Activated naive CD4-positive, alpha-beta T cell treated with anti-CD3 and anti-CD28 coated beads, Interleukin-2, amount 50 U/mL, for 72 hours (primary cell): ENCODE measurements at places on chromosomes 12 and 14.
A peak's percentile ranks its signal among the peaks of the same experiment; 100 is the strongest.

GRCh38 chr12:72304751-72305150 is 32.6 kb downstream of the TRHDE start:
- no peak for DNase-seq

- no peak for DNase-seq
These were observed 137.6 kb upstream of the MAX start for GRCh38 chr14:65239938-65240296.

- no peak for DNase-seq
These were observed 38.6 kb upstream of the PIK3C2G start for GRCh38 chr12:18222699-18223098.

DNA sequence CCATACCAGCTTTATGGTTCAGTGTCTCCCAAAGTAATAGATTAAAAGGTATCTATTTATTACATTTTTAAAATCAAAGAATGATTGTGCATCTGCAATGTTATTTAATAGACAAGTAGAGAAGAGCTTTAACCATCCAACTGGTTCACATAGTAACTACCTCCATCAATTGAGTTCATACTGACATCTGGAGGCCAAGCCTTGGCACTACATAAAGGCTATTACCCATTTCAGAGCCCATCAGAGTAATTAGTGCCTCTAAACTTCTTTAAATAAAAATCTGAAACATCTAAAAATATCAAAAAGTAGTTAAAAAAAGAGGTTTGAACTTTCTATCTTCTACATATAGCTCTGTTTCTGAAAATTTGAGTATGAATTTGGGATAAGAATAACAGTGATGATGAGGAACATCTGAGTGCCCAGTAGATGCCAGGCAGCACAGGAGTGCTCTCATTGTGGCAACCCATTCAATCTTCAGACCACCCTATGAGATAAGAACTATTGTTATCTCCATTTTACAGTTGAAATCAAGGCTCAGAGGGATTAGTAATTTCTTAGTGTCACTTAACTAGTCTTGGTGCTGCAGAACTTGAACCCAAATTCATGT is 132.9 kb upstream of the DAAM1 start:
- DNase-seq, result peak; percentile 13

GRCh38 chr14:23207146-23207540 is 23.7 kb upstream of the SLC7A8 start:
- no peak for DNase-seq

- DNase-seq, result no peak
These were observed 3.4 kb downstream of the SLC22A17 start for GRCh38 chr14:23349156-23349845.

DNA sequence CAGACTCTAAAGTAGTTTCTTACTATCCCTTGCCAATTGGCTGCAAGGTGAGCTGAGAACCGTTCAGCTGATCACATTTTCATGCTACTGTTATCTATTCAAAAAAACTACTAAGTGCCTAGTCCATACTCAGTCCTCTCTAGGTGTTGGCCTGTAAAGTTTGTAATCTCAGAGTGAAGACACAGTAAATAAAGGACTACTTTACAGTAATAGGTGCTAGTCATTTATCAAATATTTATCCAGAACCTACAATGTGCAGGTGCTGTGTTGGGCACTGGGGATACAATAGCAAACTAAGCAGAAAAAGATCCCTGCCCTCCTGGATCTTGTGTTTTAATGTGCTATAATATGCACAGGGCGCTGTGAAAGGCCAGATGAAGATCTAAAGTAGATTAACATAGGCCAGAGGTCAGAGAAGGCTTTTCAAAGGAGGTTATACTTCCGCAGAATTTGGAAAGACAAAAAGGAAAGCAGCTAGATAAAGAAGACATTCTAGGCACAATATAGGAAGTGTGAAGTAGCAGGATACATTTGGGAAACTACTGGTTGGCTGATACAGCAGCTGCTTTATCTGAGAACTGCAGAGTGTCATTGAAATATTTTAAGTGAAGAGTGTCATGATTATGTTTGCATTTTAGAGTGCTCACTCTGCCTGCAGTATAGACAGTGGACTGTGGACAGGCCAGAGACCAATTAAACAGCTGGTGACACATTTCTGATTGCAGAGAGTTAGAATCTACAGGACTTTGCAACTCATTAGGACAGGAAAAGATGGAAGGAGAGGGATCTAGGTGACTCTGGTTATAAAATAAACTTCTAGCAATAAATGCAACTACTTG is 8.0 kb upstream of the ACTR10 start:
- no peak for DNase-seq

DNA sequence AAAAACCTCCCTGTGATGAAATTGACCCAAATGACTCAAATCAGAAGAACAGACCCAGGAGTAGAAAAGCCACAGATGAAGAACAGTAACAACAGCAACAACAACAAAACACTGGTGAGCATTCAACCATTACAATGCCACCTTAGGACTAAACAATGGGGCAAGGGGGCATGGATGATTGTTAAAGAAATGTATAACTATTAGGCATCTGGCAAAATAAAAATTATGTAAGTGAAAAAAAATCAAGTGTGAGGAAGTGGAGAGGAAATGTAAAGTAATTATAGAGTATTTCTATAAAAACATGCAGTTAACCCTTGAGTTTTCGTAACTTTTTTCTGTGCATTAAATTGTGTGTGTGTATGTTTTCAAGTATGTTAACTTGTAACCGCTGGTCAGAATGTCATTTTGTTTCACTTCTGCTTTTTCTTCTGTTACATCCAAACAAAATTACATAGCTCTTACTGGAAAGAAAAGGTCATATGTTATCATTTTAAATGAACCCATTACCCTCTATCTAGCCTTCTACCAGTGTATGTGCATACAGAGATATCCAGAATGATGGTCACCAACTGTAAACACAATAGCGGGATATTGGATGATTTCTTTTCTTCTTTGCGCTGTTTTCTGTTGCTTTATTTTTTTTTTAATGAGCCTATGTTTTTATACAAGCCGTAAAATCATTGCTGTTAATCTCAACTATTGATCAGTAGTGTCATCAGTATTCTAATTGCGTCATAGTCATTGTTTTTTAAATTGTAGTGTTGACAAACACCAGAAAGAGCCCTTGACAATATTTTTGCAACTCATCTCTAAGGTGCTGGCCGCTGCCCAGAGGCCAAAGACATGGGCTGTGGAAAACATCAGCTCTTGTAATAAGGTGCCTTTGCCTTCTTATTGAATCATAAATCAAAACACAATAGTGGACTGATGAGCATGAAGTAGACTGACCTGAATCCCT is 170.6 kb downstream of the CRADD start:
- DNase-seq, result no peak

DNA sequence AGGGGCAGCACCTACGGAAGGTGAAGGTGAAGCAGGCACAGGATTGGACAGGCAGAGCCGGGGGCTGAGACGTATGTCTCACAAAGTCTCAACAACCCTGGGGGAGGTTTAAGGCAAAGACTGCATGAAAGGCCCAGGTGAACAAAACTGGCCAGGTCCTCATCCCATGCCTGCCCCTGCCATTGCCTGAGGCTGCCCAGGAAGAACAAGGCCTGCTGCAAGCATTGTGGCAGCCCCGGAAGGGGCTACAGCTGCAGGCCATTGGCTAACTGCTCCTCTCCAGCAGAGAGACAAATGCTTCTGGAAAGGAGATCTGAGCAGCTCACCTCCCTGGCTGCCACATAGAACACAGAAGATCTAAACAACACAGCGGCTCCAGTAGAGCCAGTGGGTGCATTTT is 20.4 kb upstream of the TMEM179 start:
- no peak for DNase-seq

DNA sequence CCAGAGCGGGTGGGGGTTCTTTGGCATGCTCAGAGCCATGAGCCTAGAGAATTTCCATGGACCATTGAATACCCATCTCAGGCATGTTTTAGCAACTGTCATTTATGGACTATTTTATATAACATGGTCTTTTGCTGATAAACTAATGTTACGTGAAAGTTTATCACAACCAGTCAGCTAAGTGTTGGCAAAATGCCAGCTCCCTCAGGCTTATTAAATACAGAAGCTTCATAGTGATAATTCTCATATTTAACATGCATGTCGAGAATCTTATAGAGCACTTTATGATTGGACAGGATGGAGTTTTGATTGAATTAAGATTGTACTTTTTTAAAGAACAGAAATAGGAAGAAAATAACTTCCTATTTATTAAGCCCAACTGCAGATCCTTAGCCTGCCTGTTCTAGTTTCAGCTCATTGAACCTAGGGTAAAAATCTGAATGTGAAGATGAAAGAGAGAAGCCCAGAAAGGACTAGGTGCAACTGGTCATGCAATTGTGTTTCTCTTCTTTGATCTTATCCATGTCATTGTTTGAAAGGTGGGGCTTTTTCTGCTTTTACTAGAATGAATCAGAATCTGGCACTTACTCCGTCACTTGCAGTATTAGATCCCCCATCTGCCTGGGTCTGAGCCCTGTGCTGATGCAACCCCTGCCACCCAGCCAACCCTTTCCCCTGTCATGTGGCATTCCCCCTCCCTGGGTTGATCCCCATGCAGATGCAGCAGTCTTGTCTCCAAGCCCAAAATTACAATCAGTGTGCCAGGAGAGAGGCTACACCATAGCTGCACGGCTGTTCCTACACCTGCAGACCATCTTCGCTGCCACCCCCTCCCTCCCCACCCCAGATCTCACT is 134.6 kb upstream of the EVL start:
- no peak for DNase-seq

DNA sequence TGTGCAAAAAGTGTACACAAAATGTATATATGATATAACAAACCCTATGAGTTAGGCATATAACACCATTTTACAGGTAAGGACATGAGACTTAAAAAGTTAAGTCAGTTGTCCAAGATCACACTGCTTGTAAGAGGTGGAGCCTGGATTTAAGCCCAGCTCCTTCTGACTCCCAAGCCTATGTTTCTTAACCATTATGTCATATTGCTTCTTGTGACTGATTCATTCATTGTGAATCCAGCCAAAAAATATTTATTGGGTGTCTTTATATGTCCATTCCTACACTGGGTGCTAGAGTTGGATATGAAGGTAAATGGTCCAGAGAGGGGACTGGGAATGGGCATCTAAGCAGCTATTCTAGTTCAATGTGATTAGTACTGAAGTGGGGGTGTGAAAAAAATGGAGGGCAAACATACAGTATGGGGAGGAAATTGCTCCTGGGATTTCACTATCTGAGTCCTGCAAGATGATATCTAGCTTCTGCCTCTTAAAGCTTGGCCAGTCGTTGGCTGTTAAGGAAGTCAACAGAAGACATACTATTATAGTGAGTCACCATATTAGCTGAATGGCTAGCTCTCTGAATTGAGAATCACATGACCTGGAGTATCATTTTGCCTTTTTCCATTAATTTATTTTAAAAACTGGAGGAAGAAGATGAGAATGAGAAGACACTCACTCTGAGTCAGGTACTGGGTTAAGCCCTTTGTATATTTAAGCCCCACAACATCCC is 28.8 kb downstream of the PAX9 start:
- DNase-seq, result no peak

GRCh38 chr12:26697217-26697616 is 135.8 kb downstream of the ITPR2 start:
- DNase-seq, result no peak

DNA sequence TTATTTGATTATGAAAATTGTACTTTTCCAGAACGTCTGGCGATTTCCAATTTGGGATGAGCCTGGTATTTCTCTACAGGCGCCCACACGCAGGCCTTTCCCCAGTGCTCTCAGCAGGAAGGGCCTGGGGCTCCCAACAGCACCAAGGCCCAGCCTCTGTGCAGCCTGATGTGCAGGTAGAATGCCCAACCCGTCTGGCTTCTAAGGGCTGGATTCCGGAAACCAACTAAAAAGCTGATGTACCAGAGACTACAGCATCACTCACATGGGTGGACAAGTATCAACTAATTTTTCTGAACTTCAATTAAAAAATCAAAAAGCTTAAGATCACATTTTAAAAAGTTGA is 25.8 kb downstream of the CDC42BPB start:
- no peak for DNase-seq
